ENCODE measurements at places on chromosomes 6 and 20. TPM values are rescaled to one million over a fixed set of nuclear protein-coding genes. Genes with fewer than 3 reads are reported as not detected.

DNA sequence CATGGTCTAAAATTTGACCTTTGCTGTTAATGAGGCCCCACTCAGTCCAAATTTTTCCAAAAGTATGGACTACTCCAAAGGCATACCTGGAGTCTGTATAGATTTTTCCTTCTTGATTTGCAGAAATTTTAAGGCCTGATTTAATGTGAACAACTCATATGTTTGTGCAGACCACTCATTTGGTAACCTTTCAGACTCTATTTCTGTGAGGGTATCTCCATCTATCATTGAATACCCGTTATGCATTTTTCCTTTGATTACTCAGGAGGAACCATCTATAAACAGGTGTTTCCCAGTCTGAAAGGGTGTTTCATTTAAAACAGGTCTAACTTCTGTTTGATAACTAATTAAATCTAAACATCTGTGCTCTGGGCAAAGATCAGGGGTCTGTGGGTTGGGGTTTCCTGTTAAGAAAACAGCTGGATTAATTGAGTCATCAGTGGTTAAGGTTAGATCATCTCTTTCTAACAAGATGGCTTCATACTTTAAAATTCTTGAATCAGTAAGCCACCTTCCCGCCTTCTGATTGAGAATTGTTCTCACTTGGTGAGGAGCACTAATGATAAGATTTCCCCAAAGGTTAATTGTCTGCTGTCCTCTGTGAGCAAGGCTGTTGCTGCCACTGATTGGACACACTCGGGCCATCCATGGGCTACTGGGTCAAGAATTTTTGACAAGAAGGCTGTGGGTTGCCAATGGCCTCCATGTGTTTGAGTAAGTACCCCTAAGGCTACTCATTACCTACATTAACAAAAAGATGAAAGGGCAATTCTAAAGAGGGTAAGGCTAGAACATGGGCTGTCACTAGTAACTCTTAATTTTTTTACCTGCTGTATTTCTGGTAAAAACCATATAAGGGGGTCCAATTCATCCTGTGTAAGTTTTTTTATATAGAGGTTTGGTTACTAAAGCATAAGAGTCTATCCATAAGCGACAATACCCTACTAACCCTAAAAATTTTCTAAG is 24.1 kb downstream of the HLA-B start:
- H3K4me3 ChIP-seq = no peak overlapping the region
- no peak for DNase-seq
- H3K4me1 ChIP-seq = no peaks in the 10 kb centered on the region
- H3K27me3 ChIP-seq = no peaks in the 10 kb centered on the region

Gene ZNF334
- total RNA-seq = 0.24 TPM

DNA sequence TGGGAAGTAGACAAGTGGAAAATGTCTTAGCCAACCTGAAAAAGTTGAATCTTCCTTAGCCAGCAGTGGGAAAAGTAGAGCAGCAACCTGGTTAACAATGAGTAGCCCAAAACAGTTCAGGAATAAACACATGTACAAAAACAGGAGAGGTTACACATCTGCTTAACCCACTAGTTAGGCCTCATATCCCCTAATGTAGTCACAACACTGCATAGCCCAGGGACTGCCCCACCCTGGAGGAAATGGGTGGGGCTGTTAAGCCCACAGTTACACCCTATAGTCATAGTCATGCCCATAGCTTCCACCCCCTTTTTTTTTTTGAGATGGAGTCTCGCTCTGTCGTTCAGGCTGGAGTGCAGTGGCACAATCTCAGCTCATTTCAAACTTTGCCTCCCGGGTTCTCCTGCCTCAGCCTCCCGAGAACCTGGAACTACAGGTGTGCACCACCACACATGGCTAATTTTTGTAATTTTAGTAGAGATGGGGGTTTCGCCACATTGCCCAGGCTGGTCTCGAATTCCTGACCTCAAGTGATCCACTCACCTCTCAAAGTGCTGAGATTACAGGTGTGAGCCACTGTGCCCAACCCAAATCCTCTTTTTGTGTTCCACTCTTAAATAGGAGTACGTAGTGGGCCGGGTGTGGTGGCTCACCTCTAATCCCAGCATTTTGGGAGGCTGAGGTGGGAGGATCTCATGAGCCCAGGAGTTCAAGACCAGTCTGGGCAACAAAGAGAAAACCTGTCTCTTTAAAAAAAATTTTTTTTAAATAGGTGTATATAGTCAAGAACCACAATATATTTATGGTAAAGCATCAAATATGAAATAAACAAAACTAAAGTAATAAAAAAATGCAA is 24.5 kb downstream of the ILRUN start:
- H3K27ac ChIP-seq = peak overlapping the region; percentile 82
- no peaks in the 10 kb centered on the region for H3K27me3 ChIP-seq
- peak; percentile 84 for DNase-seq
- no peak overlapping the region for H3K4me3 ChIP-seq
- H3K36me3 ChIP-seq = peaks cover 24% of the 10 kb centered on the region

Gene SMLR1
- total RNA-seq = 0.07 TPM
